ENCODE measurements at places on chromosomes 1 and 21.

GRCh38 chr1:147236959-147237791, 5.3 kb upstream of the CHD1L start:
- DNase-seq: peak; percentile 9

DNA sequence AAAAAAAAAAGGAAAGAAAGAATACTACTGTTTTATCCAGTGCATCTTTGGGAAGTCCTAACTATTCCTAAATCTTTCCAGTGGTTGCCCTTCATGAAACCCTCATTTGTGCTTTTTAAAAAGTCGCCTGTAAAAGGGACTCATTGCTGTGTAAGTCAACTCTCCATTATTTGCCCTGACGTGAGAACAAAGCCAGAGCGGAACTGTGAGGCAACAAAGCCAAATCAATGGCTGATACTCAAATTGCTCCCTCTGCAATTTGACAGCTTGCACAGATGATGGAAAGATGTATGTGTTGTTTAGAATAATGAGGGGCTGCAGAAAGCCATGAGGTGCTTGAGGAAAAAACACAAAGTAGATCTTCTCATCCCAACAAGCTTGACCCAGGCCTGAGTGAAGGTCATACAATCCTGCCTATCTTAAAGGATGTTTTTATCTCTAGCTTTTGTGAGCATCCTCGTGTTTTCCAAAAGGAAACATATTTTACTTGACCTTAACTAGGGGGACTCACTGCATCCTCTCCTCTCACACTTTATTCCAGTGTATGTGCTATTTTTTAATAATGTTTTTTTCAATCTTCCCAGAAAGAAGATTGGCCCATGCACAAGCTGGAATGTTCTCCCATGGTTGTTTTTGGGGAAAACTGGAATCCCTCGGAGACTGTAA, 33.4 kb downstream of the SMYD2 start:
- no peak for DNase-seq

DNA sequence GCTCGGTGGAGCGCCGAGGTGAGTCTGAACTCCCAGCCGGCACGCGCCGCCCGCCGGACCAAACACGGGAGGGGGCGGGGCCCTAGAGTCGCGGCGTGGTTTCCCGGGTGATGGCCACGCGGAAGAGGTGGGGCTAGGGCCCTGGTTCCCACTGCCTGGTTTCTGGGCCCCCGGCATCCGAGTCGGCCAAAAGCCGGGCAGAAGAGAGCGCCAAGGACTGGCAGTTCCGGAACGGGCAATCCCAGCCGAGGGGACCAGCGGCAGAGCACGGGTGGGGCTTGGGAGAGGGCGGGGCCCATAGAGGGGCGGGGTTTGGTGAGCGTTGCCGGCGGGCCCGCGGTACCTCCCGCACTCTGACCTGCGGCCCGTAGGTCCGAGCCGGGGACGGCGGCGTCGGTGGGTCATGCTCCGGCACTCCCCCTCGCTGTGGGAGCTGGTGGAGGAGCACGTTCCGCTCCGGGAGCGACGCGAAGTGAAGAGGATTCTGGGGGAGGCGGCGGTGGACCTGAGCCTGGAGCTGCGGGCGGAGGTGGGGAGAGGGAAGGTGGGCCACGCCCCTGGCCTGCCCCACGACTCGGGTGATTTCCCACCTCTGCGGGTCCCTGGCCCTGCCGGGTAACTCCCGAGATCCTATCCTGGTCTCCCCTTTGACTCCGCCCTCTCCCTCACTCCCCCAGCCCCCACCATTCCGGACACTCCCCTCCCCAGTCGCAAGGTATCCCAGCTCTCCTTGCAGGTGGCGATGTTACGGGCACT, at the start of gene CCDC24:
Gene CCDC24, plus strand, starts transcription at position 124 of the 756 bp plus-strand sequence. Its CDS starts 280 bp downstream, at position 404.
- peak; percentile 88 for DNase-seq

DNA sequence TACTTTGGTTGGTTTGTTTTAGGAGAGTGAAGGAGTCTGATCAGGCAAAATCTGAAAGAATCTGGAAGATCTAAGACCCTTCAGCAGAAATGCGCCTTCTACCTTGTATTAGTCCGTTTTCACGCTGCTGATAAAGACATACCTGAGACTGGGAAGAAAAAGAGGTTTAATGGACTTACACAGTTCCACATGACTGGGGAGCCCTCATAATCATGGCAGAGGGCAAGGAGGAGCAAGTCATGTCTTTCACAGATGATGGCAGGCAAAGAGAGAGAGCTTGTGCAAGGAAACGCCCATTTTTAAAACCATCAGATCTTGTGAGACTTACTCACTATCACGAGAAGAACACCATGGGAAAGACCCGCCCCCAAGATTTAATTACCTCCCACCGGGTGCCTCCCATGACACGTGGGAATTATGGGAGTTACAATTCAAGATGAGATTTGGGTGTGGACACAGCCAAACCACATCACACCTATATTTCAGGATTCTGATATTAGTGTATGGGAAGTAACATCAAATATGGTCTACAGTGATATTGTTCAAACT, 99.3 kb downstream of the GLUL start:
- no peak for DNase-seq

GRCh38 chr1:191913260-191913977, 244.8 kb upstream of the RGS18 start:
- no peak for DNase-seq

DNA sequence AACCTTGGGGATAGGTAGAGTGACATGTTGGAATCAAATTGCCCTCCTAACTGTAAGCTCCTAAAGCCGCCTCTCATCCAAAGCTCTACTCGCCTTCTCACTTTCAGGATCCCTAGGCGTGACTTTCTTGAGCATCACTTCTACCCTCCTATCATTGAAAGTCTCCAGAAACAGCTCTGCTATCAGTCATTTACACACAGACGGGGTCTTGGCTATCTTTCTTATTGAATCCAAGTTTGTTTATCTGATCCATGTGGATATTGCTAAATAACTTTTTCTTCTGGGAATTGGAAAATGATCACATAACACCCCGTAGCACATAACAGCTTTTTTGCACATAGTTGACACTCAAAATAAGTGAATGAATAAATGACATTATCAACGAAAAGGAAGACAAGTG, 216.4 kb upstream of the KIAA0040 start:
- DNase-seq: no peak

- DNase-seq: peak; percentile 25
Measured at GRCh38 chr1:48552420-48552819, 80.4 kb upstream of the SPATA6 start.

GRCh38 chr1:219539645-219540254, 73.2 kb downstream of the ZC3H11B start:
- no peak for DNase-seq

Measured in kidney tubule cell (primary cell).